ENCODE measurements at places on chromosomes 6 and 20.

DNA sequence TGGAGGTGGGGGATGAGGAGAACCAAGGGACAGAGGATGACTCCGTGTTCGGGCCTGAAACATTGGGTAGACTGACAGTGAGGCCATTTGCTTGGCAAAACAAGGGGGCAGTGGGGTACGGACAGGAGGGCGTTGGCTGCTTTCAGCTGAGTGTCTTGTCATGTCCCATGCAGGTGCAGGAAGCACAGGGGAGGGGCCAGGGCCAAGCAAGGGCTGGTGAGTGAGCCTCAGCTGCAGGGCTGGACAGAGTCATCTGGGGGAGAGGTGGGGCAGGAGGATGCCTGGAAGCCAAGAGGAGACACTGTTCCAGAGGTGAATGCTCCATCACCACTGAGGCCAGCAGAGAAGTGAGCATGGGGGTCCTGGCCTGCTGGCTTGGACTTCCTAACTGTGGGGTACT is 78.4 kb downstream of the ERMARD start:
- no peak for DNase-seq

DNA sequence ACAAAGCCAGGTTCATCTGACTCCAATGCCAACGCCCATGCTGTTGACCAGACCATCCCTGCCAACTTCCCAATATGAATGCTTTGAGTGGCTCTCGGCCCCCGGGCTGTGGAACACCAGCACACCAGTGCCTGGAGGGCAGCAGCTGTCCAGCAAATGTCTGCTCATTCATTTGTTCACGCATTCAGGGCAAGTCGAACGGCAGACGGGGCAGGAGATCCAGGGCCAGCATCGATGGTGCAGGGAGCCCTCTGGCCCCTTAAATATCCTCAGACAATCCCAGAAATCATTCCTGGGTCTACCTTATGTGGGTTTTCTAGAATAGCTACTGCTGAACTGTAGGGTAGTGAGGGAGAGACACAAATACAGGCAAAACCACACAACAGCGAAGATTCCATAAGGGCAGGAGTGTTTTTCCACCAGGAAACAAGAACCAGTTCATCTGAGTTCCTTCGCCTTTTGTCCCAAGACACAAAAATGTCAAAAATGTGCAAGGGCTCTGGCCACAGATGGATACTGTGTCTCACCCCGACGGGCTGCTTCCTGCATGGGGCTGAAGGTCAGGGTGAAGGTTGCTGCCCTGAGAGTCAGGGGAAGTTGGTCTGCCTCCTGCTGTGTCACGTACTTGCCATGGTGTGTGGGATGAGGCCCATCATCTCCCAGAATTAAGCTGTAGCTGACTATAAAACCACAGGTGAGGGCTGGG is 15.5 kb downstream of the RIPOR3 start:
- DNase-seq = no peak

- DNase-seq = no peak
Observed at GRCh38 chr20:50197463-50198179, 7.0 kb downstream of the CEBPB start.

- no peak for DNase-seq
Observed at GRCh38 chr6:148629181-148629580, 117.6 kb upstream of the UST start.

DNA sequence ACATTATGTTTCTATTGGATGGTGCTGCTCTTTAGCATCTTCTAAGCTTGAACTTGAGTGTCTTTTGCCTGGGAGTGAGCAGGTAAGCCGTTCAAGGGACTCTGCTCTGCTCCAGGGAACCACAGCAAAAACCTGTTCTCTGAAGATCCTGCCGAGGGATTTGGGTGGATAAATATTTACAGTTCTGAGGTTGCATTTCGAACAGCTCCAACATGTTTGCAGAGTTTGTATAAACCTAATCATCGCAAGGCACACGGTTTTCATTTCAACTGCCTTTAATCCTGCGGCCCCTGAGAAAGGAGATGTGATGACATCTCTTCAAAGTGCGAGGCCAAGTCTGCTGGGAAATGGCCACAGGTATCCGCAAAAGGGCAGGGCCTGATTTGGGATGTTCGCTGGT is 293.4 kb downstream of the TFAP2C start:
- no peak for DNase-seq

DNA sequence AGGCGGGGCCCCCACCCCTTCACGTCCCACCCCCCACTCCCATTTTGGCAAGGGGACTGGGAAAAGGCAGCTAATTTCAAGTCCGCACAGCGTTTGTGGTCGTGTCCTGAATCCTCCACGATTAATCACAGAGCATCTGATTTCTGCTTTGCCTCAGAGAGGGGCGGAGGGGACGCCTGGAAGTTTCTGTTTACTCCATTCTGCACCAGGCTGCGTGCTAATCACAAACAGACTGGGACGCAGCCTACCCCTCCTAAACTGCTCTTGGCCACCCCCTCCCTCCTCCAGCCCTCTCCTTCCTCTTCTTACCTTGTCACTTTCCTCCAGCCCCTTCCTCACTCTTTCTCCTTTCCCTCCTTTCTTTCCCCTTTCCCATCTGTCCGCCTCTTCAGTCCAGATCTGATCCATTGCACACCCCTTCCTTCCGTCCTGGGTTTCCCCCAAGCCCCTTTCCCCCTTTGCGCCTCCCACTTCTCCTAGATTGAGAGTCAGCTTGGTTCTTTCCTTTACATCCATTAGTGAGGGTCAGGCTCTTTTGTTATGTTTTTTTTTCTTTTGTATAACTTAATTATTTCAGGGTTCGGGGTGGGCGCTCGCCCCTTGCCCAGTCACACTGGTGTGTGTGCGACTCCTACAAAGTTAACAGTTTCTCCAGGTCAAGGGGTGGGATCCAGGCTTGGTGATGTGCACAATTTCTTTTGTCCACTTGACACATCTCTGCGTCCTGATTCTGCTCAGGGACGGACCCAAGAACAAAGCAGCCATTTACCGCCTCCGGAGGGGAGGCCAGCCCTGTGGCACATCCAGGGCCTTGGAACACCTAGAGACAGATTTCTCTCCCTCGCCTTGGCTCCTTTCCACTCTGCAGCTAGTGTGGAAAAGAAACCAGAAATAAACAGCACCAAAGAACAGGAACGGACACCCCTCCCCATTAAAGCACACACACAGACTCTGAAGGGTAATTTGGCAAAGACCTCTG is 520 bp upstream of the RIPOR3 start:
- DNase-seq = no peak
